ENCODE measurements at places on chromosomes 11 and 22.

DNA sequence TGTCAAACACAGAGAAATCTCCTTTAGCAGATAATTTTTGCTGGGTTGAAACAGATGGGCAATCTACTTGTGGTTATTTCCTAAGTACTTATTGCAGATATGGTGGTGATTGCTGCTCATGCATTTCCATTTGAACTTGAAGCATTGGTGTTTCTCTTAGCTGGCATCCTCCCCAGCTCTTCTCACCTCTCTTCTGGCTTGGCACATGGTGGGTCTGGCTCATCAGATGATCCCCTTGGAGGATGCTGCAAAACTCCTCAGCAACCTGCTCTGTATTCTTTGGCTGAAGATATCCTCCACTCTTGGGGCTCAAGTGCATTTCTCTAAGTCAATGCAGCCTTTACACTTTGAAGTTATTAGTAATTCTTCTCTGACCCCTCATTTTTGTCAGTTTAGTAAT, 87.3 kb upstream of the MYO18B start:
- DNase-seq, result no peak

GRCh38 chr11:126578426-126578825, 222.9 kb downstream of the ST3GAL4 start:
- DNase-seq, result no peak

DNA sequence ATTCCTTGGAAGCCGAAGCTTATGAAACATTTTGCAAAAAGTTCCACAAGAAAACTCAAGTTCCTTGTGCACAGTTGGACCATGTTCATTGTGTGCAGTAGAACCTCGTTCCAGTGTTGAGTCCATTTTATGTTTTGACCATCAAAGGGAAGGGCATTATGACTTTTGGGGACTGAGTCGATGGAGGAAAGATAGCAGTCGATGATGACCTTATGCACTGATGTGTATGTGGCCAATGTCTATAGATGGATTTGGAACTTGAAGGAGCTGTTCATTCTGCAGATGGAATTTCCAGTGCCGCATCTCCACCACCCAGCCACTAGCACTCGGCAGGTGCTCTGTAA, 71.5 kb upstream of the IGLL5 start:
- no peak for DNase-seq

DNA sequence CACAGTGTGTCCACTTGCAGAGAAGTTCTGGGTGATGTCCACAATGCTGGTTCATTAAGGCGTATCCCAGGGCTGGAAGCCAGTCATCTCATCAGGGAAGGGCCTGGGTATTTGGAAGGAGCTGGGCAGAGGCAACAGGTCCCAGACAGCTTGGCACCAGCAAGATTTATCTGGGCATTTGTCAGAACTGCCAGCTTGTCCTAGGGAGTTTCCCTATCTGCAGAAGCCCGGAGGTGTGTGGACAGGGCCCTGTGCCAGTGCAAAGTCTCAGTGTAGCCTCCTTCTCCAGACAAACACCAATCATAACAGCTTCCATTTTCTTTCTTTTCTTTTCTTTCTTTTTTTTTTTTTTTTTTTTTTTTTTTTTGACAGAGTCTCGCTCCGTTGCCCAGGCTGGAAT, 125.3 kb upstream of the TIMP3 start:
- DNase-seq, result no peak

DNA sequence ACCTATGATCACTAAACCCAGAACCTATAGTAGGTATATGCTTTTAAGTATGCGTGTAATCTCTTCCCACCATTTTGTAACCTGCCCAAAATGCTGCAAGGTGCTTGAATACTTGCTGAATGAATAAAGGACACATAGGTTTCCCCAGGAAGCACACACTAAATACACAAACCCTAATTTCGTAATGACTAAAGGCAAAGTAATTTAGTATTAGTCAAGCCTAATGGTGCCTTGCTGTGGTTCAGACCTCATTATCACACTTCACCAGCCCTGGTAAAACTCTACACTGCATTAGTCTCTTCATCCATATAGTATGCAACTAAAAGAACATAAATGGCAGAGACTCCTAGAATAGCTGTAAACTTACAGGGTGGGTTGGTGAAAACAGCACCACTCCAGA, 289.0 kb upstream of the PITPNB start:
- DNase-seq, result no peak

DNA sequence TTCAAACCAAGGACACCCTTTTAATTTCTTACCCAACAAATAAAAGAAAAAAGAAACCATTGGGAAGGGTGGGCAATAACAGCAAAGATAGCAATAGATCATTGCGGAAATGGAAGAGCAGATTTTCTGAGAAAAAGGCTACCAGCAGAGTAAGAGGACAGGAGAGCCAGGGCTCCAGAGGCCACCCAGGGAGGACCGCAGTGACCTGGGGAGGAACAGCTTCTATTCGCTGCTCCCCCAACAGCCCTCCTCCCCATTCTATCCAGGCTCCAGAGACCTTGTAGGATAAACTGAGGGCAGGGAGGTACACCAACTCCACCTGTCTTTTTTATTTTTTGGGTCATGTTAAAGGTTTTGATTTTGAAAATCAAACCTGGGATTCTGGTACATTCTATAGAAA, 59.8 kb downstream of the SYN3 start:
- DNase-seq, result no peak

GRCh38 chr22:38026130-38027111, 30.8 kb upstream of the PICK1 start:
- DNase-seq, result no peak

GRCh38 chr11:133897331-133897650, 52.0 kb upstream of the SPATA19 start:
- DNase-seq, result no peak
